RPMI8226 (cell line): ENCODE measurements at places on chromosomes 16 and 17.
A peak's percentile ranks its signal among the peaks of the same experiment; 100 is the strongest.

GRCh38 chr17:59149841-59150511 lies 5.0 kb downstream of the SKA2 start:
- no peak for DNase-seq

GRCh38 chr17:49549311-49549605 lies 26.4 kb upstream of the NXPH3 start:
- DNase-seq, result no peak

GRCh38 chr17:1390432-1391367 lies 9.3 kb downstream of the YWHAE start:
- DNase-seq, result no peak

DNA sequence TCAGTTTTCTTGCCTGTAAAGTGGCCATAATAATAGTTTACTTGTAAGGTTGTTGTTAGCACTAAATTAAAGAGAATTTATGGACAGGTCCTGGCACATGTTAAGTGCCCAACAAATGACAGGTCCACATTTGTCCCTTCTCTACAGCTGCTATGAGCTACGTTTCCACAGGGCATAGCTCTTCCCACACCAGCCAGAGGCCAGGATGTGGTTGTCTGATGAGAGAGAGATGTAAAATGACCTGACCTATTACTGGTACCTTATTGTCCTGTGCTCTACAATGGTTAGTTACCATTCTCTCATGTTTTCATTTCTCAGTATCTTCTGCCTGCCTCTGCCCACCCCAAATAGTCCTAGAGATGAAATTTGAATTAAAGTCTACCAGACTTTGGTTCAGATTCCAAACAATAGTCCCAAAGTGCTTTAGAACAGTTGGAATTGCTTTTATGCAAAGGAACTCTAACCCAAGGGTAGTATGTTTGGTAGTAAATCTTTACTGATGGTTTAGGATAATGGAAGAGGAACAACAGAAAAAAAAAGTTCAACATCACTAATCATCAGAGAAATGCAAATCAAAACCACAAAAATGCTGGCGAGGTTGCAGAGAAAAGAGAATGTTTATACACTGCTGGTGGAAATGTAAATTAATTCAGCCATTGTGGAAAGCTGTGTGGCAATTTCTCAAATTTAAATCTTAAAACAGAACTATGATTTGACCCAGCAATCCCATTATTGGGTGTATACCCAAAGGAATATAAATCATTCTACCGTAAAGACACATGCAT lies 57.1 kb upstream of the ANKFN1 start:
- DNase-seq, result no peak

DNA sequence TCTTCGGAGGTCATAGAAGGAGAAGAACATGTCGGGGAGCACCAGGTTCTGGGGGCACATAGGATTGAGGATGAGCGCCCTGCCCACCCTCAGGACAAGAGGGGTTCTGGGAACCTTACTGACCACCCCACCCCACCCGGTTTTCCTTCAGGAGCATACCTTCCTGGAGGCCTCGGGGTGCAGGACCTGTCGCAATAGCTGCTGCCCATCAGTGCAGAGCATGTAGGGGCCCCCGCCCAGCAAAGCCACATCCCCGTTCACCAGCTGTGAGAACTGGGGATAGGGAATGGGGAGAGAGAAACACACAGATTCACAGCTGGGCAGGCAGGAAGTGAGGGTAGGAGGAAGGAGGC lies 2.1 kb downstream of the ESRP2 start:
- no peak for DNase-seq

- no peak for DNase-seq
Observed at GRCh38 chr17:57985675-57985974, 2.4 kb downstream of the VEZF1 start.

GRCh38 chr16:79691007-79691406 lies 90.5 kb upstream of the MAF start:
- no peak for DNase-seq

DNA sequence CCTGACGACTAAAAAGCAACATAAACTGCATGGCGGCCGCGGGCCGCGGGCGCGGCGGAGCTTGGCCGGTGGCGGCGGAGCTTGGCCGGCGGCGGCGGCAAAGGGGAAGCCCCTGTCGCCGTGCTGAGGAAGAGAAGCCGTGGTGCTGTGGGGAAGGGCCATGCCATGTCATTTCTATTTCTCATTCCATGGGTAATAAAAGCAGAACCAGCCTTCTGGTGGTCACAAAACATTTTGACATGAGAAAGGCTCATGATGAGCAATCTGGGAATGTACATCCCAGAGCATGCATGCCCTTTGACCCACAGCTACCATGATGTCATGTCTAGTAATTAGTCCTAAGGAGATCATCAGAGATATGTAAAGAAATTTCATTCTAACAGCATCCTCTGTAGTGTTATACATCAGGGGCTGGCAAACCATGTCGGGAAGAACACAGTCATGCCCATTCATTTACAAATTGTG lies 23.9 kb upstream of the HEATR6 start:
- DNase-seq, result no peak

- DNase-seq, result peak; percentile 68
Observed at GRCh38 chr17:4043862-4044261, 79.6 kb upstream of the ATP2A3 start.

GRCh38 chr16:86010680-86011141 lies 111.7 kb downstream of the IRF8 start:
- DNase-seq, result no peak

- DNase-seq, result peak; percentile 54
Observed at GRCh38 chr17:62995377-62995885, 29.4 kb downstream of the TANC2 start.

- peak; percentile 74 for DNase-seq
Observed at GRCh38 chr17:76725580-76726230, 701 bp downstream of the JMJD6 start.

DNA sequence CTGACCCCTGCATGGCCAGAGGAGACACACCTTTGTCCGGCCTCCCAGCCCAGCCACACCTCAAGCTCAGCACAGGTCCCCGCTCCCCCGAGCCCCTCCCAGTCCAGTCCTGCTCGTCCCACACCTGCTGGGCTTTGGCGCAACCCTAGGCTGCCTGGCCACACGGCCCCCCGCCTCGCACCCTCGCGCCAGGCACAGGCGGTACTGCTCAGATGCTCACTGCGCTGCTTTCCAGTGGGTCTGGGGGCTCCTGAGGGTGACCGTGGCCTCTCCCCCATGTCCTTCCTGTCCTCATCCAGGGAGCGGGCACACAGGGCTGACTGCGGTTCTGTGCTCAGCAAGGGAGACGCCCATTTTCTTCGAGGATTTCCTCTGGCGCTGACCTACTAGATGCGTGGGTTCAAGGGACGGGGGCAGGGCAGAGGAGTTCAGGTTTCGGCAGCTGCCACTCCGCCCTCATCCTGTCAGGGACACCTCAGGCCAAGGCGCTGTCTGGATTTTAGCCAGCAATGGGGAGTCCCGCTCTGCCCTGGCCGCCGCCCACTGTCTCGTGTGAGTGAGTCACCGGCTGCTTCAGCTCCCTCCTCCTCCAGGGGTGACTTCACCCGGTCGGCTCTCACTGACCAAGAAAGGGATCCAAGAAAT lies 118.0 kb upstream of the ZNF469 start:
- DNase-seq, result peak; percentile 90

- no peak for DNase-seq
Observed at GRCh38 chr17:60075981-60076380, 2.7 kb downstream of the HEATR6 start.

- peak; percentile 64 for DNase-seq
Observed at GRCh38 chr16:23365602-23366240, 63.6 kb downstream of the SCNN1B start.

- no peak for DNase-seq
Observed at GRCh38 chr17:6075050-6075449, 4.9 kb downstream of the WSCD1 start.

DNA sequence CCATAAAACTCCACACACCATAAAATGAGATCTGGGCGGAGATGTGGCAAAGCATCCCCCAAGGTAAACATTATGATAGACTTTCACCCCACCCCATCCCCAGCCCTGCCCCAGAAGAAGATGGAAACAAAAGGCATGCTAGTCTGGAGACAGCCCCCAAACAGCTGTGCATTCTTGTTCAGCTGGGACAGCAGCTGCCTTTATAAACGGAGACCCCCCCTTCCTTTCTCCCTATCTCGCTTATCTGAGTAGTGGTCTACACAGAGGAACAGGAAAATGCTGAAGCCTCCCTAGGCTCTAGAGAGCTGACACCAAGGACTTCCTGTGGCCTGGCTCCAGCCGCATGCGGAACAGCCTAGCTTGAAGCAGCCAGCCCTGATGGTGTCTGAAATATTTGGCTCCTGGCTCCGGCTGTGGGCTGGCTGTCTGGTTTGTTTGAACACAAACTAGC lies 190.3 kb upstream of the ANKFN1 start:
- no peak for DNase-seq

- DNase-seq, result no peak
Observed at GRCh38 chr16:47230296-47230695, 86.6 kb upstream of the NETO2 start.

- no peak for DNase-seq
Observed at GRCh38 chr16:49419006-49419405, 45.4 kb downstream of the C16orf78 start.

- no peak for DNase-seq
Observed at GRCh38 chr17:66689221-66689620, 145.7 kb upstream of the CACNG5 start.

DNA sequence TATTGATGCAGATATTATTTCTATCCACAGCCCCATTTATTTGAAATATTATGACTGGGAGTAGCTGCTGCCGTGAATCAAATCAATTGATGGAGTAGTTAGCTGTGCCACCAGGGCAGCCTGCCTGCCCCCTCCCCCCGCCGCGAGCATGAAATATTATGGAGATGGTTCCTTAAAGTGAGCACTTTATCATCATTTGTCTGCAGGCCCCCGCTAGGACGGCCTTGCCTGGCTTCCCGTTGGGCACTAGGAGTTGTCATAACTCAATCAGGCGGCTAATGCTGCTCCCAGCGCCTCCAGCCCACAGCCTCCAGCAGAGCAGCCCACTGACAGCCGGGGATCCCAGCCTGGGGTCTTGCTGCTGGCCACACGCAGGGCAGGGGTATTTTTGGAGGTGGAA lies 173.9 kb downstream of the SALL1 start:
- no peak for DNase-seq

DNA sequence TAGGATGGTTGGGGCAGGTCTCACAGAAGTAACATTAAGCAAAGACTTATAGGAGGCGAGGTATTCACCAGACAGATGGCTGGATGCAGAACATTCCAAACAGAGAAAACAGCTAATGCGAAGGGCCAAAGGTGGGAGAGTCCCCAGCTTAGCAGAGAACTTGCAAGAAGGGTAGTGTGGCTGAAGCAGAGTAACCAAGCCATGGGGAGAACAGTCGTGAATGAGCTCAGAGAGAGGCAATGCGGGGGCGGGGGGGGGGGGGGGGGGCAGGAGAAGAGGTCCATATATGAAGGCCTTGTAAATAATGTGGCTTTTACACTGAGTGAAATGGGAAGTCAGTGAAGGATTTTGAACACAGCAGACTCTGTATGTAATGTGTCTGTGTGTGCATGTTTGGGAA lies 81.3 kb downstream of the SMG6 start:
- DNase-seq, result no peak

GRCh38 chr16:79339863-79340262 lies 260.7 kb downstream of the MAF start:
- no peak for DNase-seq

DNA sequence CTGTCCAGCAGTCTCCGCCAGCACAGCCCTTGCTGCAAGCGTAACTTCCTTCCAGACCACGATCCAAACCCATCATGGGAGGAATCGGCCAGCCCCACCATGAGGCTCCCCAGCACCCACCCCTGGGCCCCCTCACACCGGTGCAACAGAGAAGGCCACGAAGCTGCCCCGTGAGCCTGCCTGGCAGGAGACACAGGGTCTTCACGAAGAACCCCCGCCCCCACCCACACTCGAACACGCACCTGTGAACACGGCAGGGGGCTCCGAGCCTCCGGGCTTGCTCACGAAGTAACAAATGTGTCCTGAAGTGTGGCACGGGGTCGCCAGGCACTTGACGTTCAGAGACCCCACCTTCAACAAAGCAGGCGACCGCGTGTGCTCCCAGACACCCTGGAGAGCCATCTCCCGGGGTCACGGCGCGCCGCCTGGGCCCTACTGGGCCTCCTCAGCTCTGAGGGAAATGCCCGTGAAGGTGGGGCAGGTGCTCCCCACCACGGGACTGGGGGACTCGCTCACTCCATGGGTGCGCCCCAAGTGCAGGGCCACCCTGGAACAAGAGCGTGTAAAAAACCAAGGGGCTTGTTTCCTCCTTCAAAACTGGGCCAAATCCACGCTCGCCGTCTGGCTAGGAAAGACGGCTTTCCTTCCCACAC lies 7.6 kb downstream of the HAGH start:
- no peak for DNase-seq

- no peak for DNase-seq
Observed at GRCh38 chr17:83144421-83145357, 65.3 kb downstream of the METRNL start.

DNA sequence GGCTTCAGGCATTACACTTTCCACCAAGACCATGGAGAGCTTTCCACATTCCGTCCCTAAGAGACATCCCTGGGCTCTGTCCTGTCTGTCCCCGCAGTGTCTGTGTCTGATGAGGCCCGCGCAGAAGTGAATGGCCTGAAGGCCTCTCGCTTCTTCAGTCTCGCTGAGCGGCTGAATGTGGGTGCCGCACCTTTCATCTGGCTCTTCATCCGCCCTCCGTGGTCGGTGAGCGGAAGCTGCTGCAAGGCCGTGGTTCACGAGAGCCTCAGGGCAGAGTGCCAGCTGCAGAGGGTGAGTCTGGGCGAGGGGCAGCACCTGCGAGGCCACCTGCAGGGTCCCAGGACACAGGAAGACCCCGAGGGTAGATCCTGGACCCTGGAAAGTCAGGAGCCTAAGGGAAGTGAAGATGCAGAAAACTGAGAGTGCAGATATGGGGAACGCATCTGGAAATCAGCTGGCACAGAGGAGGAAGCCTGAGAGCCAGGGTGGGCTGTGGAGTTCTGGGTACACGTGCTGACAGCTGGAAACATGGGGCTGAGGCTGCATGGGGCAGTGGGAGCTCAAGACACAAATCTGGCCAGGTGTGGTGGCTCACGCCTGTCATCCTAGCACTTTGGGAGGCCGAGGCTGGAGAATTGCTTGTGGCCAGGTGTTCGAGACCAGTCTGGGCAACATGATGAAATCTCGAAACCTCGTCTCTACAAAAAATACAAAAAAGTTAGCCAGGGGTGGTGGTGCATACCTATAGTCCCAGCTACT lies 8.0 kb downstream of the CCNF start:
- DNase-seq, result no peak

- DNase-seq, result no peak
Observed at GRCh38 chr17:52673791-52674190, 515.3 kb upstream of the CA10 start.

DNA sequence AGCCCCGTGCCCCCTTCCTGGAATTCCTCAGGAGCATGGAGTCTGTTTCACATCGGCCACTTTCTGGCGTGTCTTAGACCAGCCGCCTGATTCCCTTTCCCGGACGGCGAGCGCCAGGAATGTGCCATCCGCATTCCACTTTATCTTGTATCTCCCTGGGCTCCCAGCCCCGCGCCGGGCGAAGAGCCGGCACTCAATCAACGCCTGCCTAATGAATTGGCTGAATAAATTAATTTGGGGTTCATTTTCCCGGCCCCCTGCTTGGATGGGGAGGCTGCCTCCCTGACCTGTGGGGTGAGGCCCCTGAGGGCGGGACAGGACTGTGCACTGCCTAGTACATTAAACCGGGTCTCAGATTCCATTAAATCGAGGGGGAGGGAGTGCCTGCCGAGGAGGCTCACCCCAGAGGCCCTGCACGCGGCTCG lies 282.3 kb upstream of the TNRC6C start:
- no peak for DNase-seq
